ENCODE measurements at places on chromosomes 16 and 17.

GRCh38 chr17:79887451-79887991 is 48.3 kb upstream of the CBX4 start:
- DNase-seq = no peak

DNA sequence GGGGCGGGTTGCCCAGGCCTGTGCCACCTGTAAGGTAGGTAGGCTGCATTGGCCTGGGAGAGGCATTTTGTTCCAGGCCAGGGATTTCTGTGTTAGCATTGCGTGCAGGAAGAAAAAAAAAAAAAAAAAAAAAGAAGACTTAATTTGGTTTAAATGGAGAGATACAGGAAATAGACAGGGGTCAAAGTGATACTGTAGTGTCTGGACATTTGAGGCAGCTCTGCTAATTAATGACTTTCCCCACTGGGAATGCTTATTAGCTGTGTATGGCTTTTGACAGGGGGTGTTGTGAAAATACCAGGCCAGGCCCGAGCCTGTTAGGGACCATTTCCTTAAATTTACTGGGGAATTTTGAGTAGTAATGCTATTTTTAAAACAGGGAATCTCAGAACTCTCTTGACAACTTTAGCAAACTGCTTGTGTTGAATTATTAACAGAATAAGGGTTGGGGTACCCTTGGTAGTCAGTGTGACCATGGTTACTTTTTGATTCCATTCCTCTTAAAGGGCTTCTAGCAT is 1.0 kb downstream of the MAP2K4 start:
- DNase-seq = no peak

GRCh38 chr17:78163881-78164747 is 4.3 kb upstream of the SYNGR2 start:
- DNase-seq = no peak

DNA sequence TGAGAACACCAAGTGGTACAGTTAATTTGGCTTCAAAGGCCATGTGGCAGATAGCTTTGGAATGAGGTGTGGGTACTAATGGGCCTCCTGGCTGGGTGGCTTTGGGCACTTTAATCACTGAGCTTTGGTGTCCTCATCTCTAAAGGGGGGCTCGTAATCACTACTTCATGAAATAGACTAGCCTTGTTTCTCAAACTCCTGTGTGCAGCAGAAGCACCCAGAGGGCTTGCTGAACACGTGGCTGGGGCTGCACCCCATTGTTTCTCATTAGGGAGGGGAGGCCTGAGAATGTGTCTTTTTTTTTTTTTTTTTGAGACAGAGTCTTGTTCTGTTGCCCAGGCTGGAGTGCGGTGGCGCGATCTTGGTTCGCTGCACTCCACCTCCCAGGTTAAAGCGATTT is 5.8 kb downstream of the EPN2 start:
- DNase-seq = no peak

GRCh38 chr16:720990-721764 is at the start of gene ANTKMT:
Gene ANTKMT, plus strand, starts transcription at chr16:721146. Its CDS starts 129 bp downstream, at chr16:721275.
- DNase-seq = peak; percentile 71

DNA sequence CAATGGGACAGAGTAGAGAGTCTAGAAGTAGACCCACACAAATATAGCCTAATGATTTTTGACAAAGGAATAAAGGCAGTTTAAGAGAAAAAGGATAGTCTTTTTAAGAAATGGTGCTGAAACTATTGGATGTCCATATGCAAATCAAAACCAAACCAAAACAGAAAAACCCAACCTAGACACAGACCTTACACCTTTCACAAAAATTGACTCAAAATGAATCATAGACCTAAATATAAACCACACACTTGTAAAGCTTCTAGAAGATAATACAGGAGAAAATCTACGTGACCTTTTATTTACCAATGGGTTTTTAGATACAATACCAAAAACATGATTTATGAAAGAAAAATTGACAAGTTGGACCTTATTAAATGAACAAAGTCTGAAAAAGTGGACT is 66.4 kb upstream of the MPHOSPH6 start:
- no peak for DNase-seq

DNA sequence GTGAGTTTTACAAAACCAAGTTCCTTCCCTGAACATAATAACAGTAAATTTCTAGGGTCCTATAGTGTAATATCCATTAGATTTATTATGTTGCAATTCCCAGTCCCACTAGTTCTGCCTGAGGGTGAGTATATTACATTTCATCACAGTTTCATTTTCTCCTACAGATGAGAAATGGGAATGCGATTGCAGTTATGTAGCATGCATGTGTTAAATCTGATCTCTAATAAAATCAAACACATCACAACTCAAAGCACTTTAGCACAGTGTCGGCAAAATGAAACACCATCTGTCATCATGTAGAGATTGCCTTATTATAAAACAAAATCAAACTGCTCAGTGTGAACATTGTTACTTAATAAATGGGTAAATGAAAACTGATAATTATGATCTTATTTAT is 180.5 kb upstream of the TOX3 start:
- DNase-seq = no peak

DNA sequence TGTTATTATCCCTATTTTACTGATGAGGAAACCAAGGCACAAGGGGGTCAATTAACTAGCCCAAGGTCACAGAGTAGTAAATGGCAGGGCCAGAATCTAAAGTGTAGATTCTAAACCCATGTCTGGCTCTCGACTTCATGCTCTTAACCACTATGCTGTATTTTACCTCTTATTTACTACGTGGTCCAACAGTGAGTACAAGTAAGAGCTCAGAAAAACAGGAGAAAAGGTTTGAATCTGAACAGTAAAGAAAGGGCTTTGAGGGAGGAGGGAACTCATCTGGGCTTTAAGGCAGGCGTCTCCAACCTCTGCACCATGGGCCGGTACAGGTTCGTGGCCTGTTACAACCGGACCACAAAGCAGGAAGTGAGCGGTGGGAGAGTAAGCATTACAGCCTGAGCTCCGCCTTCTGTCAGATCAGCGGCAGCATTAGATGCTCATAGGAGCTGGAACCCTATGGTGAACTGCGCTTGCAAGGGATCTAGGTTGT is 62.9 kb downstream of the SMURF2 start:
- DNase-seq = no peak

DNA sequence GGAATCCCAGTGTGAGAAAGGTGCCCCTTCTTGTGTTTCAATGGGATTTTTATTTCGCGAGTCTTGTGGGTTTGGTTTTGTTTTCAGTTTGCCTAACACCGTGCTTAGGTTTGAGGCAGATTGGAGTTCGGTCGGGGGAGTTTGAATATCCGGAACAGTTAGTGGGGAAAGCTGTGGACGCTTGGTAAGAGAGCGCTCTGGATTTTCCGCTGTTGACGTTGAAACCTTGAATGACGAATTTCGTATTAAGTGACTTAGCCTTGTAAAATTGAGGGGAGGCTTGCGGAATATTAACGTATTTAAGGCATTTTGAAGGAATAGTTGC is 567 bp downstream of the UBB start:
- DNase-seq = no peak

- no peak for DNase-seq
Observed at GRCh38 chr16:3842994-3843393, 37.5 kb downstream of the CREBBP start.

- DNase-seq = no peak
Observed at GRCh38 chr17:78316867-78317789, 42.7 kb downstream of the SOCS3 start.
